ENCODE measurements at places on chromosomes 12 and 14.

GRCh38 chr14:35197015-35197414 is 74.7 kb downstream of the PRORP start:
- H3K27me3 ChIP-seq, result no peaks in the 10 kb centered on the region
- H3K27ac ChIP-seq, result no peak overlapping the region
- no peaks in the 10 kb centered on the region for H3K36me3 ChIP-seq
- no peaks in the 10 kb centered on the region for H3K4me1 ChIP-seq

DNA sequence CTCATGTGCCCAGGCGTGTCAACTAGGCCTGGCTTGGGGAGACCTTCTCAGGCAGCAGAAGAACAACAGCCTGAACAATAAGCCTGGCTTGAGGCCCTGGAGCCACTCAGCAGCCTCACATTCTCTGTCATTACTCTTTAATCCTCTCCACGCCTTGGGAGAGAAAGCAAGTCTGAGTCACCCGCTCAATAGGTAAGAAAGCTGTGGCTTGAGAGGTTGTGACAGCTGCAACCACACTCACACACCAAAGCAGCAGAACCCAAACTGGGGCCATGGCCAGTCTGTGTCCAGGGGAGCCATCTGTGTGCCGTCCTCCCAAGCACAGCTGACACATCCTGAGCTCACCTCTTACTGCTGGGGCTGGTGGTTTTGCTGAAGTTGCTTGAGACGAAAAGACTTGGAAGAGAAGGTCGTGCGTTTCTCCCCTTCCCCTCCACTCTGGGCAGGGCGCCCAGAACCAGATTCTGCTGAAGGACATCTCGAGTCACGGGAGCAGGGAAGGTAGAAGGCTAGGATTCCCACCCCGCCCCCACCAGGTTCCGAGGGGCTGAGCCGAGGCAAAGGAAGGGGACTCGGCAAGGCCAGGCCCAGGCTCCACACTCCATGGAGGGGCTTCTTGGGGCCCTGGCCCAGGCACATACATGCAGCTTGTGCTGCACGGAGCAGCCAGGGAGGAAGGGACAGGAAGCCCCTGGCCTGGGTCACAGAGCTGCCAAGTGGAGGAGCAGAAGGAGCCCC is 5.5 kb downstream of the TMEM63C start:
- H3K36me3 ChIP-seq, result no peaks in the 10 kb centered on the region
- H3K4me3 ChIP-seq, result no peak overlapping the region
- DNase-seq, result peak; percentile 22
- no peaks in the 10 kb centered on the region for H3K27me3 ChIP-seq

DNA sequence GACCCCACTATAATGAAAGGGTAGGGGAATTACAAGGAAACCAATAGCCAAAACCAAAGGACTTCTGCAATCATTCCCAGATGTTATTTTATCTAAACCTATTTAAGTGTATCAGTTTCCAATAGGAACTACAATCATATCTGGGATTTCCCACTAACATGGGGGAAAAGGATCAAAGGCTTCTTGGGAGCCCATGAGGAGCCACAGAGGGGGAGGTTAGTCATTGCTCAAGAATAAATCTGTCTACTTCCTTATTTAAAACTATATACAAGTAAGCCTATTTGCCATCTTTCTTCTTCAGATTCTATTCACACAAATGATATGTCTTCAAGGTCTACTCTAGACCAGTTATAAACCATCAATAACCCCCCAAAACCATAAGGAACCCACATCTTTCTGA is 33.1 kb downstream of the FGD6 start:
- H3K27ac ChIP-seq, result no peak overlapping the region
- no peak overlapping the region for H3K4me3 ChIP-seq
- no peaks in the 10 kb centered on the region for H3K27me3 ChIP-seq
- H3K4me1 ChIP-seq, result no peaks in the 10 kb centered on the region

DNA sequence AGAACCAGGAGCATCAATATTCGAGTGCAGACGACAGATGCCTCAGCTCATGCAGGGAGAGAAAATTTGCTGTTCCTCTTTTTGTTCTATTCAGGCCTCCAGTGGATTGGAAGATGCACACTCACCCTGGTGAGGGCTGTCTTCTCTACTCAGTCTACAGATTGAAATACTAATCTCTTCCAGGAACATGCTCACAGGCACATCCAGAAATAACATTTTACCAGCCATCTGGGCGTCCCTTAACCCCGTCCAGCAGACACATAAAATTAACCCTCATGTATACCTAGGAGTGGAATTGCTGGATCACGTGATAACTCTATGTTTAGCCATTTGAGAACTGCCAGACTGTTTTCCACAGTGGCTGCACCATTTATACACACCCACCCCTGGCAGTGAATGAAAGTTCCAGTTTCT is 4.5 kb upstream of the OAS2 start:
- no peak overlapping the region for H3K27ac ChIP-seq
- DNase-seq, result no peak
- H3K27me3 ChIP-seq, result no peaks in the 10 kb centered on the region

- H3K27ac ChIP-seq, result no peak overlapping the region
- H3K36me3 ChIP-seq, result no peaks in the 10 kb centered on the region
- H3K4me1 ChIP-seq, result no peaks in the 10 kb centered on the region
- no peak for DNase-seq
- no peak overlapping the region for H3K4me3 ChIP-seq
- H3K27me3 ChIP-seq, result no peaks in the 10 kb centered on the region
Measured at GRCh38 chr12:40137252-40137651, 31.4 kb upstream of the SLC2A13 start.
